ENCODE measurements at places on chromosomes 7 and 10. TPM values are rescaled to one million over a fixed set of nuclear protein-coding genes. Genes with fewer than 3 reads are reported as not detected.

The SLC13A4 gene
- not detected for total RNA-seq

The ABCA13 gene
- 0.05 TPM for total RNA-seq

The PHF14 gene
- 20.4 TPM for total RNA-seq

The LMOD2 gene
- total RNA-seq: not detected

The GRID2IP gene
- total RNA-seq: not detected

The KLF14 gene
- total RNA-seq: 0.08 TPM

The RARRES2 gene
- not detected for total RNA-seq

The LAMTOR4 gene
- total RNA-seq: 172 TPM

The GIMAP5 gene
- total RNA-seq: 0.08 TPM

The LEP gene
- not detected for total RNA-seq

The MYO3A gene
- not detected for total RNA-seq

The ZPBP gene
- not detected for total RNA-seq

The HOXA11 gene
- 0.75 TPM for total RNA-seq

The STEAP4 gene
- 0.07 TPM for total RNA-seq

The CDK5 gene
- 29.6 TPM for total RNA-seq

The AMPH gene
- 0.10 TPM for total RNA-seq

The LRRC18 gene
- total RNA-seq: not detected

The ERVW-1 gene
- total RNA-seq: not detected

The HNRNPH3 gene
- total RNA-seq: 193 TPM

The SLC39A12 gene
- total RNA-seq: not detected

The PDE6C gene
- total RNA-seq: not detected

The ARHGEF35 gene
- total RNA-seq: 0.18 TPM

The CNPY4 gene
- total RNA-seq: 8.9 TPM

The PRRT4 gene
- not detected for total RNA-seq

The ITGA8 gene
- total RNA-seq: not detected

The NPSR1 gene
- not detected for total RNA-seq

The RGS10 gene
- 49.2 TPM for total RNA-seq

Data from A549 treated with Mapracorat at 1 μM for 4 hours (cell line).